ENCODE measurements at places on chromosomes 3 and 15.

- ATAC-seq: peak; percentile 39
Observed at GRCh38 chr15:20356444-20356910, 185.1 kb downstream of the GOLGA6L6 start.

DNA sequence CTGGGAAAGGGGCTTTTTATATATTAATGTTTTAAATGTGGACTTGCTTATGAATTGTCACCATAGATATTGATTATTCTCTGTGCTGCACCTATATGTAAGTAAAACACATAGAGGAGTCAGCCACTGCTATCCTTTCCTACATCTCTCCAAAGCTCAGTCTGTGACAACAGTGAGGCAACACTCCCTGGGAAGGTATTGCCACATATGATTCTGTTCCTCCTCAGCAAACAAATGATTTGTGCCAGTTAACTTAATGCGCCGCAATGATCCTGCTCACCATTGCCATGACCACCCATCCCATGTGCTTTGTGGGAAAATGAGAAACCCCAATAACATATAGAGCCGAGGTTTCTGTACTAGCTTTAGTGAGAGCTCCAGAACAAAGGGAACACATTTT is 75.1 kb upstream of the FBN1 start:
- no peak for ATAC-seq

DNA sequence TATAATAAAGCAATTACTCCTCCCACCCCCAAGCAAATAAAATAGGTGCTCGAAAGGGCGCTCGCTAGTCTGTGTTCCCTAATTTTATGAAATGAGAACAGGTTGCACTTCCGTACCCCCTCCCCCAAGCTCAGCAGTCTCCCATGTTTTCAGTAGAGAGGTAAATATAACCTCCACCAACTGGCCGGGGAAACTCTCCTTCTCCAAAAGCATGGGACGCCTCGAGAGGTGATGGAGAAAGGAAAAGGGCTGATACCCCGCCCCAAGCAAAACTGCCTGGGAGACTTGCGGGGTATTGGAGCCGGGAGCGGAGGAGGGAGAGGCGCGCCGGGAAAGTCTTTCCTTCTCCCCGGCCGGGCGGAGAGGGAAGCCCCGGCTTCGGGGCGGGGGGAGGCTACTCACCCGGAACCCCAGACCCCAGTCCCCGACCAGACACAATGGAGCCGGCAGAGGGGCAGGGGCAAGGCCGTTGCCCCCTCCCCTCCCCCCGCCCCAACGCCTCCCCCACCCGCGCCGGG is 605 bp downstream of the DCUN1D1 start:
- ATAC-seq: peak; percentile 23

GRCh38 chr3:114104414-114104813 is 47.9 kb downstream of the QTRT2 start:
- ATAC-seq: no peak

GRCh38 chr3:51269466-51269865 is 115.6 kb upstream of the MANF start:
- no peak for ATAC-seq

- peak; percentile 38 for ATAC-seq
Observed at GRCh38 chr3:132730891-132731580, 8.8 kb upstream of the NPHP3 start.

- peak; percentile 67 for ATAC-seq
Observed at GRCh38 chr15:59492389-59493377, 54.7 kb downstream of the FAM81A start.

DNA sequence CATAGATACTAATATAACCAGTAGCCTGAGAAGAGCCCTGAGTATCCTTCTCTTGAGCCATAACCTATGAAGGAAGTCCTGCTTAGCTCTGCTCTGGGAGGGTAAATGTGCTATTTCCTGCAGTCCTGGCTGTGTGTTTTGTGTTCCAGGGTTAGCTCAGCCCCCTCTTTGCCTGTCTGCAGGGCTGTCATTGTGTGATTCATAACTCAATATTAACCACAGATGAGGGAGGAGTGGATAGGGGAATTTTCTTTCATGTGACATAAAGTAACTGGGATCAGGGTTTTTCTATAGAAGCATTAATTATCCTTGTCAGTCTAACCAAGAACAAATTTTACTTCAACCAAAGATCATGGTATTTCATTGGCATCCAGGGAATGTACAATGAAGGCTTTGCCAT is 183.3 kb upstream of the ZBTB20 start:
- no peak for ATAC-seq

GRCh38 chr15:31563001-31563400 is 236.4 kb downstream of the KLF13 start:
- no peak for ATAC-seq

- ATAC-seq: no peak
Observed at GRCh38 chr15:71116942-71117341, 1.7 kb downstream of the THSD4 start.

DNA sequence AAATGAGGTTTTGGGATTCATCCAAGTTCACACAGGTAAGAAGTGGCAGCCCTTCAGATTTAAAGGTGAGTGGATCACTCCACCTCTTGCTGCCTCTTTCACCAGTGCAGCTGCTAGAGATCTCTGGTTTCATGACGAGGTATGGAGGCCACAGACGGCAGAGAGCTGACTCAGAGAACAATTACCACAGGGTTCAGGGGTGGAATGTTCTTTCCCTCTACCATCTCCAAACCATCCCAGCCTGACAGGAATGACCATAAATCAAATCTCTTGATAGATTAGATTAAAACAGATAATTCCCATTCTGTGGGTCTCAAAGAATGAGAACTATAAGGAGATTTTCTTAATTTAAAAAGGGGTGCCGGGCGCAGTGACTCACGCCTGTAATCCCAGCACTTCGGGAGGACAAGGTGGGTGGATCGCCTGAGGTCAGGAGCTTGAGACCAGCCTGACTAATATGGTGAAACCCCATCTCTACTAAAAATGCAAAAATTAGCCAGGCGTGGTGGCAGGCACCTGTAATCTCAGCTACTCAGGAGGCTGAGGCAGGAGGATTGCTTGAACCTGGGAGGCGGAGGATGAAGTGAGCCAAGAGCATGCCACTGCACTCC is 174.2 kb upstream of the ATP11B start:
- ATAC-seq: peak; percentile 66

- ATAC-seq: no peak
Observed at GRCh38 chr3:57065588-57065987, 5.1 kb downstream of the SPATA12 start.

- no peak for ATAC-seq
Observed at GRCh38 chr3:168248383-168249204, 152.9 kb upstream of the GOLIM4 start.

GRCh38 chr3:61701011-61701410 is 139.6 kb downstream of the PTPRG start:
- ATAC-seq: no peak

- peak; percentile 86 for ATAC-seq
Observed at GRCh38 chr15:63763476-63764123, 70.1 kb downstream of the HERC1 start.

DNA sequence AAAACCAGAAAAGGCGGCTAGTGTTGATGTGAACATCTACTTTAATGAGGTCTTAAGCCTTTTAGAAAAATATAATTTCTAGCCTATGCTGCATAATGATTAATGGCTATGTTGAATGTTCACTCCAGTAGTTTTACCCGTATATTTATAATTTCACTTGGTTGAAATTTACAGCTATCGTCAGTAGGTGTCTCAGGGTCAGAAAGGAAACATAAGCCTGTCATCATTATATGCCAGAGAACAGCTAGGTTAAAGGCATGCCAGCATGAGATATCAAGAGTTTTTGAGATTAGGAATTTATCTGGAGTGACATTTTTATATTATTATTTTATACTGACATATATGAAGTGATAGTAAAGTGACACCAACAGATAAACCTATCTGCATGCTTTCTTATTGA is 904.1 kb downstream of the OTOL1 start:
- no peak for ATAC-seq

GRCh38 chr3:113269661-113270060 is 58.3 kb downstream of the BOC start:
- ATAC-seq: no peak

DNA sequence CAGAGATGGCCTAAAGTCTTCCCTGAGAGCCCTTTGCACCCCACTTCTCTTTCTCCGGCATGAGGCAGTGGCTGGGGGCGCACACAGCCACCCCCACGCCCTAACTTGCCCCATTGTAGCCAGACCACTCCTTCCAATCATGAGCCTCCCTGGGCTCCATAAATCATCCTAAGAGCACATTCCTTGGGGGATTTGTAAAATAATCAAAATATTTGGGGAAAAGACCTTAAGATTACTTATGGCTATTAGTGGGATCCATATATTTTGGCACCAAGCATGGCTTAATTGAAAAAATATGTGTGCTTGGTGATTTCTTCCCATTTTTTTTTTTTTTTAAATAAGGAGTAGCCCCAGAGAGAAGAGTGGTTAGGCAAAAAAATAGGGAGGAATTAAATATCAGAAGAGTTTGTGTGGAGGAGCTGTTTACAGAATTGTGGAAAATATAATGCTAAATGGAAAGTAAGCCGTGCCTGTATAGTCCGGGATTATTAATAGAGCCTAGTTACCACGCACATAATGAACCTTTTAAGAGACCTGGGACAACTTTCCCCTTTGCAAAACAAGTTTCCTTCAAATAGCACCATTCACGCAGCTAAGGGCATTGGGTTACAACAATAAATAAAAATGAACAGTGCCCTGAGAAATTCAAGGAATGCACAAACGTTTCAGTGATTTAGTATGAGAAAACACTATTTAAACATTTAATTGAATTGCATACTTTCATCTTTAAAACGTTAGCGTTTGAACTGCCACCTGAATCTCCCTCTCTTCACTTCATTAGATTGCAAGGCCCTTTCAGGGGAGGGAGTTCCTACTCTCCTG is 46.1 kb downstream of the SMAD6 start:
- no peak for ATAC-seq

GRCh38 chr15:101023501-101024072 is 104.4 kb downstream of the LRRK1 start:
- ATAC-seq: no peak

GRCh38 chr3:129173206-129173605 is 10.5 kb downstream of the CNBP start:
- no peak for ATAC-seq

GRCh38 chr15:85974348-85974705 is 105.3 kb upstream of the AGBL1 start:
- no peak for ATAC-seq

GRCh38 chr3:182910936-182911781 is 69.2 kb downstream of the DCUN1D1 start:
- ATAC-seq: peak; percentile 87

DNA sequence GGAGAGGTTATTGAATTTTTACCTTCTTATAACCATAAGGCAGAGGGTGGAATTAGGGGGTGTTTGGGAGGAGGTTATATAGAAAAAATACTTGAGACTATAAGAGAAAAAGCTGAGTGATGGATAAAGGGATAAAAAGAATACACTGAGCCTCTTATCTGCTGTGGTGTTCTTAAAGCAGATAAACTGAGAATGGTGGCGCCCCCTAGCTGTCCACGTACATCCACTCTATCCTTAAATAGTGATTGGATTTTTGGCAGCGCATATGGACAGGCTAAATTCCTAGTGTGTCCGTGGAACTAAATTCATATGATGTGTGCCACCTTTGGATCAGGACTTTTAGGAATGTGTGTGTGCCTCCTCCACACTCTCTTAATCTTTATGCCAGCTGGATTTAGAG is 121.1 kb downstream of the OXSM start:
- ATAC-seq: peak; percentile 43

DNA sequence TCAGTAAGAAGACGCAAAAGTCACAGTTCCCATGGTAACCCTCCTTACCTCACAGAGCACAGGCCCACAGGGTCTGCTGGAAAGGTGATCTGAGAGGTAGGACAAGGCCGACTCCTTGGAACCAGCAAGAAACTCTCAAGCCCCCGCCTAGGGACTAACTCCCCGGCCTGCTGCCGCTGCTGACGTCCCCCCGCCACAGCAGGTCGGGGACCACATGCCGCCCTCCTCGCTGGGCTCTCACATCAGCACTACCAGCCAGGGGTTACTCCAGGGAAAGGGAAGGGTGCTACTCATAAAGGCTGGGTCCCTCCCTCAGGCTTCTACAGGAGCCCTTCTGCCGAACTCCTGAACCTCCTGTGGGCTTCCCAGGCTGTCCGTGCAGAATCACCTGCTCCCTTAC is 94.2 kb downstream of the XXYLT1 start:
- no peak for ATAC-seq

DNA sequence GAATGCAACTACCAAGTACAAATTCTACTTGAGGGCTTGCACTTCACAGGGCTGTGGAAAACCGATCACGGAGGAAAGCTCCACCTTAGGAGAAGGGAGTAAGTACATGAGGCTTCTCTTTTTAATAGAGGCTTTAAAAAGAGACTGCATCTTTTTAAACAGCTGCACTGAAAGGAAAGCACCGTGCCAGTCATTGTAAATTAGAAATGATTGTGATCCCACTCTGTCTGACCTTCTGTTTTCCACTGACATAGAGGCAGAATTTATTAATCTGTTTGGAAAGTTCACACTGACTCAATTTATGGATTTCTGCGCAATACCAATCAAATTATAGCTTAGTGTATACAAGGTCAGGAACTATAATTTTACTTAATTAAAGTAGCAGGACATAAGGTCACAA is 198.2 kb downstream of the CHL1 start:
- ATAC-seq: no peak

GRCh38 chr15:78259232-78259631 is 5.1 kb upstream of the DNAJA4 start:
- ATAC-seq: no peak

- no peak for ATAC-seq
Observed at GRCh38 chr15:48560321-48561051, 85.0 kb downstream of the FBN1 start.

Measured in activated T-helper 17 cell treated with anti-CD3 and anti-CD28 coated beads, Interleukin-2, amount 50 U/mL, for 72 hours (primary cell).